ENCODE measurements at places on chromosomes 5 and 9.
A peak's percentile ranks its signal among the peaks of the same experiment; 100 is the strongest.

GRCh38 chr9:137492464-137493363 is 33.6 kb upstream of the NSMF start:
- DNase-seq, result peak; percentile 26

DNA sequence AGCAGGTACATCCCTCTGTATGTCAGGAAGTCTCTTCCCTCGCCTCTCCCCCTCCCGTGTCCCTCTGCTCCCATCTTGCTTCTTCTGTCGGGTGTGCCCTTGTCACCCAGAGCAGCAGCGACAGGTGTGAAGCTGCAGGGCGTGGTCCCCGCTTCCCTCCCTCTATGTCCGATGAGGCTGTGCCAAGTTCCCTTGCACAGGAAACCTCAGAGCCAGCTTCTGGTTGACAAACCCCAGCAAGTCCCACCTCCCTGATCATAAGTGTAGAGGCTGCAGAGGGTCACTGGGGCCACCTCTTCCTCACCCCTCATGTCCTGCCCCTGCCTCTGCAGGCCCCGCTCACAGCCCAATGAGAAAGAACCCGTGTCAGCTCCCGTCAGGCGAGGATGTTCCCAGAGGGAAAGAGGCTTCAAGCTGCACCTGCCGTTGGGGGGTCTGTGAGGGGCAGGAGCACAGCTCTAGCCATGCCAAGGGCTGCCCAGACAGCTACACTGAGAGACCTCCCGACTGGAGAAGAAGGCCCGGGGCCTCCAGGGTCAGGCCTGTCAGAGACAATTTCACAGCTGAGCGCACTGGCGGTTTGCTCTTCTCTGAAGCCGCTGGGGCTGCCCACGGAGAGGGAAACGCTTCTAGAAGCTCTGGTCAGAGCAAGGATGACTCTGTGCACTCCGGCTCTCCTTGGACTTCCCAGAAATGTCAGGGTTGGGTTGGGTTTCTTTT is 73.3 kb downstream of the AK8 start:
- DNase-seq, result no peak

DNA sequence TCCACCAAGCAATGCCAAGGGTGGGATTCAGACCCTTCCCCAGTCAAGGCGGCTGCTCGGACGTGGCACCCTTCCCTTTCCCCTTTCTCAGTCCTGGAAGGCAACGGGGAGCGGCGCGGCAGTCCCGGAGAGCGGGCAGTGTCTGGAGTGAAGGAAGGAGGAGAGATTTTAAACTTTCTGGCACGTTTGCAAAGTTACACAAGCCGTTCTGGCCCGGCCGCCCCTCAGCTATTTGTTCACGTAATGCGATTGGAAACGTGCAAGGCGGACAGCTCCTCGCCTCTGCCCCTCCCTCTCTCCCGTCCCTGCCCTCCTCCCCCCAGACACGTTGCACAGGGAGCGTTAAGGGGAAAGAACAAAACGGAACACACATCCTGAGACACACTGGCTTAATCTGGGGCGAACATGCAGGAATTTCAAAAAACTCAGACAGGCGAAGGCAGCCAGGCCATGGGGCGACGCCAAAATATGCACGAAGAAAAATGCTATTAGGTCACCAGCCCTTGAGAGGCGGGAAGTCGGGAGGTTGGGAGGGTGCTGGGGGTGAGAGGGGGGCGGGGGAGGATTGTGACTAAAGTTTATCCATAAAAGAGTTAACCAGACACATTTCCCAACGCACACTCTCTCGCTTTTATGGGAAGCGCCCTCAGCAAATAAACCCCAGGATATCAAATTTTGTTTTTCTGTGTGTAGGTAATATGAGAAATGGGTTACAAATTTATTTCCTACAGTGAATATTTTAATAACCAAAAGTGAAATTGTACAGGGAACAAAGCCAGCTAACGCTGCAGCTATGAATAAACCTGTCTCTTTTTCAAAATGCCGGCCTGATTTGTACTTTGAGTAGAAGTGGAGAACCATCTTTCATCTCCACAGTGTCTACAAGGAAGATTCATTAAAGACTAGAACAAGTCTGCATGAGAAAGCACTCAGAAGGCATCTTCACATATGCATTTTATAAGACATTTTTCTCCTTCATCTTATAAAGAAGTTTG is at the start of gene LOX:
LOX (minus strand) TSS at position 144 of the 995 bp plus-strand sequence. CDS start 274 bp downstream, outside the sequence.
- no peak for DNase-seq

- no peak for DNase-seq
Observed at GRCh38 chr9:87167582-87167981, 220.3 kb upstream of the GAS1 start.

DNA sequence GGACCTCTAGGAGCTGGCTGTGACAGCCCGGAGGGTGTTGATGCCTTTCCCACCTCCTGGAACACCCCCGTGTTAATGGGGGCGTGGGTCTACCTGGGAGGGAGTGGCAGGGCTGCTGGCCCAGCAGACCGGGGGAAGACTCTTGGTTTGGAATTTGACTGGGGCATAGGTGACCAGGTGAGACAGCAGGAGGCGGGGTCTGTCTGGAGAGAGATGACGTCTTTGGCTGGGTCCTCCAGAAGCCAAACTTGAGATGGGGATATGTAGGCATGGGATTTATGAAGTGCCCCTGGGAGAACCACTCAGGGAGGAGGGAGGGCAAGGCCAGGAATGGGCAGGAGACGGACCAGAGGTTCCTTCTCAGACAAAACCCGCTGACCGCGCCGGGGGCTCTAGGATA is 42.6 kb downstream of the NEK6 start:
- no peak for DNase-seq

GRCh38 chr5:179318221-179318955 is 26.9 kb downstream of the ADAMTS2 start:
- no peak for DNase-seq

GRCh38 chr9:121678501-121679022 is 27.1 kb downstream of the DAB2IP start:
- DNase-seq, result no peak

DNA sequence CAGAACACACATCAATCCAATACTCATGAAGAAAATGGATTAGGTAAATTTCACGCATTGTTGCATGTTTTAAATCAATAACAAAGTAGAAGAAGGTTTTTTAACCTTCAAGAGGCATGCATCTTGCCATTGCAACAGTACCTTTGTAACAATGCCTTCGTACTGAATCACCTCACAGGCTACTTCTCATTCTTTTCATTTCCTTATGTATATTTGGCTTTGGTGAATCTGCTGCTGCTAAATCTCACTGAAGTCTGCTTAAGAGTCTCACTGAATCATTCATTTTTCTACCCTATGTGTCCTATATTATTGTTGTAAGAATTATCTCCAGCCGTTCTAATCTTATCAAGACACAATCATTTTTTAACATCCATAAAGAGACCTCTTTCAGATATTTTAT is 152.5 kb downstream of the CDH10 start:
- no peak for DNase-seq

Data from stimulated activated CD4-positive, alpha-beta T cell treated with anti-CD3 and anti-CD28 coated beads, TNF-alpha, amount 100 ng/mL, for 48 hours (primary cell).